Activated CD4-positive, alpha-beta T cell treated with anti-CD3 and anti-CD28 coated beads, Interleukin-2, amount 50 U/mL, for 48 hours (primary cell): ENCODE measurements at places on chromosomes 7 and 10.

GRCh38 chr7:20738518-20739481 is 47.9 kb downstream of the SP8 start:
- DNase-seq, result no peak

DNA sequence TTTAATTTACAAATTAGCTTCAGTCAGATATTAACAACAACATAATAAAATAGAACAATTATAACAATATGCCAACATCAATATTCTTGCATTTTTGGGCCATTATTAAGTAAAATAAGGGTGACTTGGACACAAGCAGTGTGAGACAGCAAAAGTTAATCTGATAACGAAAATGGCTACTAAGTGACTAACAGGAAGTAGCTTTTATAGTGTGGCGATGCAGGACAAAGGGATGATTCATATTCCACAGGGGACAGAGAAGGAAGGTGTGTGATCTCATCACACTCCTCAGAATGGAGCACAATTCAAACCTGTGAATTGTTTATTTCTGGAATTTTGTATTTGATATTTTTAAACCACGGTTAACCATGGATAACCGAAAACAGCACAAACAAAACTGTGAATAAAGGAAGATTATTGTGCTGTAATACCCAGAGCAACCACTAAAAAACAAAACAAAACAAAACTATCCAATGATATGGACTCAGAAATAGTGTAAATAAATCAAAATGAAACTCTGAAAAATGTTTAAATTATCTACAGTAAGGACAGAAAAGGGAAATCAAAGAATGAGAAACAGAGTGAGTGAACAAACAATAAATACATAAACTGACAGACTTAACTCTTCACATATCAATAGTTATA is 66.9 kb upstream of the TFEC start:
- no peak for DNase-seq

DNA sequence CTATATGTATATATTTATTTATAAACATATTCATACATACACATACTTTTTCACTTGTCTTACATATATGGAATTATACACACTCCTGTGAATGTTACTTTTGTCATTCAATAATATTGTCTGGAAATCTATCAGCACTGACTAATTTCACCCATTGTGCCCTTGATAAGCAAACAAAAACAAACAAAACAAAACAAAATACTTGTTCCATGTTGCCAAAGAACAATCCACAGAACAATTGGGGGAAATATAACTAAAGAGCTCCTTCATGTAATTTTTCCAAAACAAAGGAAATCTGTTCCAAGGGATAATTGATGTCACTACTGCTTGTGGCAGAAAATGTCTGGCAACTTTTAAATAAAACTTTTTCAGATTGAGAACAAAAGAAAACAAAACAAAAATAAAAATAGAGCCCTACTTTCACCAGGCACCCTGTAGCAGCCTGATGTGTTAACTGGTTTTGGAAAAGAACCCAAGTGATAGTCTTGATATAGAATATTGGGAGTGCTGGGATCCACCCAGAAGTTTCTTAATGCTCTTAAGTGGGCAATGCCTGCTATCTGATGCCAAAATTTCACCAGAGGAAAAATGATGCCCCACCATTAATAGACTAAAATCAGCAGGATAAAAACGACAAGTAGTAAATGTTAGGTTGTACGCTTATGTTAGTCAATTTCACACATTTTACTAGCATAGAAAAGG is 34.0 kb upstream of the CCDC7 start:
- DNase-seq, result no peak

DNA sequence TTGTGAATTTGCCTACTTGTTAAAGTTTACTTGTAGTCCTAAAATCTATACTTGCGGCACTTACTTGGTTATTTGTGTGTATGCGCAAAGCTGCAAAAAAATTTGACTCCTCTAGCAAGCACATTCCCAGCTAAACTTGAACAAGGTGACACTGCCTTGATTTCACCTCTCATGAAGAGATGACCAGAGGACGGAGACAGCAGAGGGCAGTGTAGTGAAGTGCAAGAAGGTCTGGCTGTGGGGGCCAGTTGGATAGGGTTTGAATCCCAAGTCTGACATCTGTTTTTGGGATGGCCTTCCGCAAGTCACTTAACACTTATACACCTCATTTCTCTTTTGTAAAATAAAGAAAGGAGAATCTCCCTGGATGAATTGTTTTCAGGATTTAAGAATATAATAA is 15.7 kb downstream of the SLK start:
- DNase-seq, result no peak

DNA sequence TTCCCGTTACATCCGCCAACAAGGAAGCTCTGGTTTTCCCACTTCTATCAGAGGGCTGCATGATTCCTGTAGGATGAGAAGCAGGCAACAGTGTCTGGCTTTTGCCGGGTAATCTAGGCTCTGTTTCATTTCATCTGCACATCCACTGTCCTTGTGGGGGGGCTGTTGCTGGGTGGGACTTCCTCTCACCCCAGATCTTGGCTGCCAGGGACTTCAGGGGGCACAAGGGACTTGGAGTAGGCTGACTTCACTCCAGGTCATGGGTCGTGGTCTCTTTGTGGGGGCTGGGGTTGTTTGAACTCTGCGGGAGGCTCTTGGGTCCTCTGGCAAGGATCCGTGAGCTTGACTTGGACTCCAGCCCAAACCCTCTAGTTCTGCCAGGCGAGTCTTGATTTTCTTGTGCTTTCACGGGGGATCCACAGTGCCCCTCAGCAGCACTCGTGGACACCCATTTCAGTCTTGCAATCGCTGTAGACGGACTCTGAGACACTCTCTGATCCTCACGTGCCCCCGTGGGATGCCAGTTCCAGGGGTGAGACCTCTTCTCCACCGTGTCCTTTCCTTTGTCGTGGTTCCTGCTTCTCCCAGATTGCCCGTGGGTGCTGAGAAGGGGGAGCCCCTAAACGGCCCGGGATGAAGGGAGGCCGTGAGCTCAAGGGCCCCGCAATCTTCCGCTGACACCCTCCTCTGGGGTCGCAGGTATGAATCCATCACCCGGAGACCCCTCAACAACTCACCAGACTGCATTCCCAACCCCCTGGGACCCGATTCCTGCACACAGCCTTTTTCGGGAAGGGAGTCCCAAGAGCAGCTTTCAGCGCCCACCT is 21.4 kb upstream of the ZNF273 start:
- DNase-seq, result no peak

DNA sequence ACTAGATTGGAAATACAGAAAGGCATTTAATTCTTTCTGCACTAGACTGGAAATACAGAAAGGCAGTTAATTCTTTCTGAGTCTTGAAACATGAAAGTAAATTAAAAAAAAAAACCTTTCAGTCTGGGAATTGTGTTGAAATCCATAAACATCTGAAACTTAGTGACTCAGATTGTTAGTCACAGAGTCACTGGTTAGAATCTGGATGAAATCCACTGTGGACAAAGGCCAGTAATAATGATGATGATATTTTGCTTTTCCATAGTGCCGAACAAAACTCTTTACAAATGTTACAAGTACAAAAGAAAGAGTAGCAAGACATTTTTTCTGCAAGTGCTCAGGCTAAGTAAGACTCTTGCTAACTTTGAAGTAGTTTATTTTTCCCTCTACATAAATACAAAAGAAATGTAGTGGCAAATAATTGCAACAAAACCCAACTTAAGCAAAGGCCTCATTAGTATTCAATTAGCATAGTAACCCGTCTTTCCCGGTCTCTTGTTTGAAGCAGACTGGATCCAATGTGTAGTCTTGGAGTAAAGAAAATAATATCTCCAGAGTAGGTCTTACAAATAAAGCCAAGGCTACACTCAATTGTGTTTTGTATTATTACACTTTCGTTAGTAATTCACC is 5.8 kb upstream of the PRTFDC1 start:
- DNase-seq, result no peak

DNA sequence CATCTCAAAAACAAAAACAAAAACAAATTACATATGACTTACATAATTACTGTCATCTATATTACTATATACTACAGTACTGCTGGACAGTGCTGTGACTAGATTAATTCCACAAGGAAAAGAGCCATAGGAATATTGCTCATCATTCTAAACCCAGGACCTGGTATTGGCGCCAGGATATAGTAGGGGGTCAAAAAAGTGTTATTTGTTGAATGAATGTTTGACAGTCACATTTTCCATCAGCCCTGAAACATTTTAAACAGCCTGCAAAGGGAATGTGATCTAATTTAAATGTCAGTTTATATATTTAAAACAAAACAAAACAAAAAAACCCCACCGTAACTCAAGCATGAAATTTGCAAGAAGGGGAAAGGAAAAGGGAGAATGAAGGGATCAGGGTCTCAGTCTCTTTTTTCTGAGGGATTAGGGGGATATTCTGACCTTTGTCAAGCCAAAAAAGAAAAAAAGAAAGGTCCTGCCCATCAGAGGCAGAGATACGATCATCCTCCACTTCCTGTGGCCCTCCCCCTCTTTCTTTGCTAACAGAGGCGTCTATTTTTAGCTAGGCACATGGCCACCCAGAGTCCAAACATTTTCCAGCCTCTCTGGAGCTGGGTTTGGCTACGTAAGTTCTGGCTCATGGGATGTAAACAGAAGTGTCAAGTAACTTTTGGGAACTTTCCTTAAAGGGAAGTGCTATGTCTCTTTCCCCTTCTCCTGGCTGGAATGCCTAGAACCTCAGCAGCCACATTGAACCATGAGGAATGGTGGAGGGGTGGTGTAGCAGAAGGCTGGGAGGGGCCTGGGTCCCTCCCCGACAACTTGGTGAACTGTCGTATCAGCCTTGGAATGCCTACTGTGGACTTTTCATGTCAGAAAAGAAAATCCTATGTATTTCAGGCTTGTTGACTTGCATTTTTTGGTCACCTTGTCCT is 44.6 kb upstream of the DLG5 start:
- no peak for DNase-seq

- peak; percentile 60 for DNase-seq
These were observed 73.6 kb downstream of the AHCYL2 start for GRCh38 chr7:129298268-129298893.

DNA sequence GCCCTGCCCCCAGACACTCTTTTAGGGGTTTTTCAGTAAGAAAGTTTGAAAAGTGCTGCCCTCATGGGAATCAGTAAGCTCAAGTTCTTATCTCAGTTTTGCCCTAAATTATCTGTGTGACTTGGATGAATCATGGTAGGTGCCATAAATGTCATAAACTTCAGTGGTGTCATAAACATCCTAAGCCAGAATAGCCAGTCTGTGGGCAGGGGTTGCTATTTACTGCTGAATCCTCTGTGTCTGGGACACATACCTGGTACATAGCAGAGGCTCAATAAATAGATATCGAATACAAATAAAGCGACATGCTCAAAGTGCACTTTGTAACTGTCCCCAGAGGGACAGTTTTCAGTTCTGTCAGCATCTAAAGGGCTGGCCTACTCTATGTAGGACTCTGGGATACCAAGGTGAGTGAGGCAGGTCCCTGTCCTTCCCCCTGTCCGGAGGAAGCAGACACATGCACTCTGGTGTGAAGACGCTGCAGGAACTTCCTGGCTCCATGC is 502.1 kb downstream of the RPS24 start:
- no peak for DNase-seq

DNA sequence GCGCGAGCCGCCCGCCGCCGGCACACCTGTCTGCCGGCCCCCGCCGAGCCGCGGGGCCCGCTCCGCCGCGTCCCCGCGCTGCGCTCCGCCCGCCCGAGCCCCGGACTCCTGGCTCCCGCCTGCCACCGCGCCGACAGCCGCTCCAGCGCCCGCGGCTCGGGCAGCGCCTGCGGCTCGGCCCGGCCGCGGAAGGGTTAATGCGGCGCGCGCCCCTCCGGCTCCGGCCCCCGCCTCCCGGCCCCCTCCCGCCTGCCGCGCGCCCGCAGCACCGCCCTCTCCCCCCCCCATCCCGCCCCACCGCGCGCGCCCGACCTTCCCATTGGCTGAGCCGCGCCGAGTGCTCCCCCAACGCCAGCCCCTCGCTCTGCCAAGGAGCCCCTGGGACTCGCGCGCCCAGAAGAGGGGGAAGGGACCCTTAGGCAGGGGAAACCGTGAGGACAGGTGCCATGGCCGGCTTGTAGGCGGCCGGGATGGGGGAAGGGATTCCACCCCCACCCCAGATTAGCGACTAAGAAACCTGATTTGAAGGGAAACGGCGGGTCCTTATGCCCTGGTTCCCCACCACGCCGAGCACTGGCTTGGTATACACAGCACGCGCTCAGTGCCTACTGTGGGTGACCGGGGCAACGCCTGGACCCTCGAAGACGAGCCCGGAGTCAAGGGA is at the start of gene KCNH2:
TSS of gene KCNH2 (minus strand) at position 196 of the 664 bp plus-strand sequence. CDS start 408 bp downstream, outside the sequence.
- DNase-seq, result peak; percentile 23

- no peak for DNase-seq
These were observed 42.5 kb upstream of the LCOR start for GRCh38 chr10:96789571-96790108.

GRCh38 chr7:102390697-102391484 is 5.3 kb upstream of the PRKRIP1 start:
- DNase-seq, result peak; percentile 75

DNA sequence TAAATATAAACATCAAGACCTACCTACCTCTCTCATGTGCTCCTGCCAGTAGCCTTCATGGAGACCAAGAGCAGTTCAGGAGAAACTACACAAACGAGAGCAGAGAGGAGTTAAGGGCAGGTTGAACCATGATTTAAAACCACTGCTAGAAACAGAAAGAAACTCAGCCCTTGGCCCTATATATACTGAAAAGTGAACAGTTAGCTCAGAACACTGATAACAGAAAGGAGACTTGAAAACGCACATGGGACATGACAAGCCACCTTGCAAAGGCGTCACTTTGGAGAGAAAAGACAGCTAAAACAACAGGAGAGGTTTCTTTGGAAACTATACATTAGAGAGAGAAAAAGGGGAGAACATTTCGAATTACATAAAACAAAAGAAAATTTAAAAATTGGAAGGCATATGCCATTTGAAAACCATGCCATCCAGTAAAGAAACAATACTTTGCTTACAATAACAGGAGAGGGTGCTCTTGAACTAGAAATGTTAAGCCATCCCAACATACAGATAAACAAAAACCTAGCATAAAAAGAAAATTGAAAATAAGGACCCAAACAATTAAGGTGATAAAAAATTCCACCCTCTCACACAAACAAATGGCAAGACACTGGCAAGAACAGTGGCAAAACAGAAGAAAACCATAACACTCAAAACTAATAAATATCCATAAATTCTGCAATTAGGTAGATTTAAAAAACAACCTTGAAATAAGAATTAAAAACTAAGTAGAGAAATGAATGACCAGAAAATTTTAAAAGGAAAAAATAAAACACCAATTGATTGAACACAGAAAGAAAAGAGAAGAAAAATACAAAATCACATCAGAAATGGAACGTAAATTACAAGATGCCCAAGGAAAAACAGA is 232.7 kb downstream of the IMMP2L start:
- DNase-seq, result no peak

GRCh38 chr10:121449482-121449924 is 148.7 kb downstream of the FGFR2 start:
- no peak for DNase-seq

DNA sequence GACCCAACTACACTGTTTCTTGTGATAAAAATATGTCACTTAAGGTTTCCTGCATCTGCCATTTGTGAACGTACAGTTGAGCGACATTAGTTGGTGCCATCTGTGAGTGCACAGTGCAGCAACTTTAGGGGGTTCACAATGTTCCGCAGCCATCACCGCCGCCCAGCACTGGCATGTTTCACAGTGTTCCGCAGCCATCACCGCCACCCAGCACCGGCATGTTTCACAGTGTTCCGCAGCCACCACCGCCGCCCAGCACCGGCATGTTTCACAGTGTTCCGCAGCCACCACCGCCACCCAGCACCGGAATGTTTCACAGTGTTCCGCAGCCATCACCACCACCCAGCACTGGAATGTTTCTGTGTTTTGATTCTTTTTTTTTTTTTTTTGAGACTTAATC is 83.0 kb downstream of the MGMT start:
- no peak for DNase-seq
